Stimulated activated CD8-positive, alpha-beta memory T cell treated with anti-CD3 and anti-CD28 coated beads, Interleukin-15, amount 100 ng/mL, for 24 hours (primary cell): ENCODE measurements at places on chromosomes 2 and 18.

GRCh38 chr18:76643996-76644395, 149.0 kb upstream of the ZNF516 start:
- DNase-seq: no peak

DNA sequence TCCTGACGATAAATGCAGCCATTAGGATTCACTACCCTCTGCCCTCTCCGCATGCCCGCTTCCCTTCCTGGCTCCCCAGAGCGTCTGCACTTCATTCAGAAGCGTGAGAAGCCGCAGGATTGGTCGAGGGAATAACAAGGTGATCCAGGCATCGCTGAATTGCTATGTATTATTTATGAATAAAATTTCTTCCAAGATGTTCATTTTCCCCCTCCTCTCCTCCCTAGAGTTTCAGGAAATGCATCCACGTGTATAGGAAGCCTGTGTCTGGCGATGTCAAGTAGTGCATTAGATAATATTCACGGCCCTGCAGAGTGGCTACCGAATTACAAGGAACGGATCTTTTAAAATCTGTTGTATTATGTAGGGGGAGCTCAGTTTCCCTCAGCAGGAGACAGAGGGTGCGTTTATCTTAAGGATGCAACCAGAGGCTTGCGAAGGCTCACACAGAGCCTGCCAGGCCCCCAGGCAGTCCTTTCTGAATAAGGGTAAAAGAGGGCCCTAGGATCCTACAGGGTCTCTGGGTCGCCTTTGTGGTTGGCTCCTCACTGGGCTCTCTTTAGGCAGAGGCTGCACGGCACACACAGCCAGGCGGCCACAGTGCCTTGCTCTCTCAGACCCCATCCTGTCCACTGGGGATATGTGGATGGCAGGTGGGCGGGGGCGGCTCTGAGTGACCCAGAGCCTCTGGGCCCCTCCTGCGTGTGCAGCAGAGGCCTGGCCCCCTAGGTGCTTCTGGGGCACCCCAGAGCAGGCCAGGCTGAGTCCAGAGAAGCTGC, 224.1 kb upstream of the PXDN start:
- no peak for DNase-seq

DNA sequence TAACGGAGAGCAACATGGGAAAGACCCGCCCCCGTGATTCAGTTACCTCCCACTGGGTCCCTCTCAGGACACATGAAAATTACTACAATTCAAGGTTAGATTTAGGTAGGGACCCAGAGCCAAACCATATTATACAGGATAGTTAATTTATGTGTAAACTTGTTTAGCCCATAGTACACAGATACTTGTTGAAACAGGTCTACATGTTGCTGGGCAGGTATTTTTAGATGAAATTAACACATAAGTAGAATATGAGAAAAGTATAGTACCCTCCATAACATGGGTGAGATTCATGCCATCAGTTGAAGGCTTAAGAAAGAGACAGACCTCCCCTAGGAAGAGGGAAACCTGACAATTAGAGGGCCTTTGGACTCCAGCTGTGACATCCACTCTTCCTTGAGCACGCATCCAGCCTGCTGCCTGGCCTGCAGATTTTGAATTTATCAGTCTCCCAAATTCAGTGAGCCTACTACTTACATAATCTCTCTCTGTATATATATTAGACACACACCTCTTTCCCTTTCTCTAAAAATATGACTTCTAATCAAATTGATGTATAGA, 463.5 kb upstream of the NETO1 start:
- DNase-seq: no peak

GRCh38 chr2:63651861-63652651, 63.3 kb downstream of the MDH1 start:
- DNase-seq: no peak

GRCh38 chr2:164826293-164827243, 15.1 kb downstream of the COBLL1 start:
- DNase-seq: no peak

GRCh38 chr18:25243754-25244153, 108.2 kb downstream of the ZNF521 start:
- DNase-seq: no peak

GRCh38 chr2:137155356-137156104, 390.2 kb downstream of the THSD7B start:
- no peak for DNase-seq

- no peak for DNase-seq
These were observed 119.6 kb downstream of the NFATC1 start for GRCh38 chr18:79515331-79515730.

GRCh38 chr2:168515502-168515901, 59.4 kb downstream of the CERS6 start:
- no peak for DNase-seq

DNA sequence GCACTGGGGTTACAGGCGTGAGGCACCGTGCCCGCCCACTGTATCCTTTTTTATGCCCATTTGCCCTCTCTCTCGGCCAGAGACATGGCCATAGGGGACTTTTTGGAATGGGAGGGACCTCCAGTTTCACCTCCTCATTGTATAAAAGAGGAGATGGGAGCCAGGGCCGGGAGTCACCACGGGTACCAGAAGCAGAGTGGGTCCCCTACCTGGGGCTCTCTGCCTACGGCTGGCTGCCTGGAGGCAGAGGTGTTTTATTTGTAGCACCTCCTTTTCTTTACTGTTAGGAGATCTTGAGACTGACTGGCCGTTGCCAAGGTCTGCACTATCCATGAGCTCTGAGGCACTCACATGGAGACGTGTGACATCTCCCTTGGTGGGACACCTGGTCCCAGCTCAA, 162.8 kb downstream of the LDLRAD4 start:
- DNase-seq: no peak

DNA sequence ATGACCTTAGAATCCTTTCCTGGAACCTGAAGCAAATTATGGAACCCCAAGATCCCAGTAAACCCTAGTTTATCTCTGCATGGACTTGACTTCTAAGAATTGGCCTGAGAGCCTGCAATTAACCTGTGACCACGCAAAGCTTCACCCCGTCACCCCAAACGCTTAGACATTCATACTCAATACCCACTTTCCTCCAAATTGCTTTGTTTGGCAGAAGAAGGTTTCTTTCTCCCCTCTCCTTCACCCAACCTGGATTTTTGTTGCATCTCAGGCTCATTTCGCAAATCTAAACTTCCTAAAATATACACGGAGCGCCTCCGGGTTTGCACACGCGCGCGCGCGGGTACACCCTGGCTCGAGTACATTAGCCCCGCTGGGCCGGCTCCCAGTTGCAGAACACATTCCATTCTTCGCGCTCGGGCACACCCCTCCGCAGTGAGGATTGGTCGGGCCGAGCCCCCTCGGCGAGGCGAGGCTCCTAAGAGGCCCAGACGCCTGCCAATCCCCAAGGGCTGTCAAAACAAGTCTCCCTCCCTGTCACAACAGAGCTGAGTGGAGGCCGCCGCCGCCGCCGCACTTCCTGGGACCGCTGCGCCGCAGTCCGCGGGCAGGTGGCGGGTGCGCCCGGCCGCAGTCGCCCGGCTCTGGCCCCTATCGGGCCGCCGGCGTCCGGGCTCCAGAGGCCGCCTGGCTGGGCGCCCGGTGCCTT, at the start of gene PLCL1:
PLCL1 (plus strand) TSS at position 545 of the 709 bp plus-strand sequence.
- peak; percentile 64 for DNase-seq

- DNase-seq: no peak
These were observed 787.2 kb downstream of the TDRD15 start for GRCh38 chr2:21910832-21911507.

GRCh38 chr2:9261231-9261883, 54.7 kb downstream of the ASAP2 start:
- no peak for DNase-seq

GRCh38 chr18:36120297-36120696, 8.8 kb downstream of the SLC39A6 start:
- no peak for DNase-seq

- DNase-seq: no peak
These were observed 289.7 kb downstream of the DYSF start for GRCh38 chr2:71742953-71743601.

GRCh38 chr2:239886781-239887180, 138.4 kb downstream of the NDUFA10 start:
- DNase-seq: no peak

GRCh38 chr2:34875091-34875745, 1276.1 kb upstream of the FAM98A start:
- DNase-seq: no peak

- DNase-seq: no peak
These were observed 84.3 kb upstream of the GRB14 start for GRCh38 chr2:164705412-164706167.

DNA sequence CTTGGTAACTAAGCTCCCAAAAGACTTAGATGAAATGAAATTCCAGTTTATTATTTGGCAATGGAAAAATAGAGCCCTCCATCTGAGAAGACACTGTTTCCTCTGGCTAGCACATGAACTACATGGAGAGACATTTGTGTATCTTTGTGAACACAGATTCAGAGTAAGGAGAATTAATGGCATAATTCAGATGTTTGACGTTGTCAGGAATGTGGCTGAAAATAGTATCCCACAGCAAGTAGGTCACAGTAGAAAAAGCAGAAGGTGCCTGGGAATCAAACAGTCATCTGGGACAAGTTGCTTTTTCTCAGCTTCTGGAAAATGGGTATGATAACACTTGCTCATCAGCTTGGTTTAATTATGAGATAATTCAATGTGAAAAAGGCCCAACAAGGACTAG, 288.6 kb downstream of the PTPRM start:
- no peak for DNase-seq

DNA sequence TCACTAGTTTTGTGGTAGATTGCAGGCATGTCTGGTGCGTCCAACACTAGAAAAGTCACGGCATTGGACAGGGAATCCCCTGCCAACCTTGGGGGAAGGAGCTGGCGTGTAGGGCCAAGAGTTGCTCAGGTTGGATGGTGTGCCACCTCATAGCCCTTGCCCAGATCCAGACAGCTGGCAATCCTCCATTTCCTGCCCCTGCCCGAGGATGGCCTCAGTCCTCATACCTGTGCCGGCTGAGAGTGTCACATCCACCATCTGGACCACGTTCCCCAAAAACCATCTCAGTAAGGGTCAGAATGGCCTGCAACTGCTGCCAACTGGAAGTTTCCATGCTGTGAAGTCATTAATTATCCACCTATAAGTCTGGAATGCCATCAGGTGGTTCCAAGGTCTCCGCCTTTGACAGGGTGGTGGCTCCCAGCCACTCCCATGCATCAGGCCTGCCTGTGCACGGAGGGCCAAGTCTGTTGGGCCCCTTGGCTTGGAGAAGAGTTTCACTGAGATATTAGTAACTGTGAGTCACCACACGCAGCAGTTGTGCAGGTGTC, 55.0 kb downstream of the IMPA2 start:
- no peak for DNase-seq

DNA sequence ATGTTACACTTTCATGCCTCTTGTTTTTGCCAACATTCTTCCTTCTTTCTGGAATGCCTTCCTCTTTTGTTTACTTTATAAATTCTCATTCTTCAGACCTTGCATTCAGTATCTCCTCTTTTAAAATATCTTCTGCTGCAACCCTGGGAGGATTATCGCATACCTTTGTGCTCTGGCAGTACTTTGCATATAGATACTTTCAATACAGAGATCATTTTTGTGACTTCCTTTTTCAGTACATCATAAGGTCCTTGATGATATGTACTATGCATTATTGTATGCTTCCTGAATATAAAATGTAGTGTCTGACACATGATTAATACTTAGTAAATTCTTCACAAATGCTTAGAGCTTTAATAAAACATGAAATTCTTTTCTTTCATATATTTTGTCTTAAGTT, 538.7 kb downstream of the TRIB2 start:
- DNase-seq: no peak

GRCh38 chr2:130286983-130287655, 55.6 kb upstream of the IMP4 start:
- no peak for DNase-seq

GRCh38 chr18:59353079-59353680, 5.9 kb downstream of the LMAN1 start:
- DNase-seq: no peak

GRCh38 chr2:83238111-83238510, 1221.0 kb downstream of the SUCLG1 start:
- no peak for DNase-seq

DNA sequence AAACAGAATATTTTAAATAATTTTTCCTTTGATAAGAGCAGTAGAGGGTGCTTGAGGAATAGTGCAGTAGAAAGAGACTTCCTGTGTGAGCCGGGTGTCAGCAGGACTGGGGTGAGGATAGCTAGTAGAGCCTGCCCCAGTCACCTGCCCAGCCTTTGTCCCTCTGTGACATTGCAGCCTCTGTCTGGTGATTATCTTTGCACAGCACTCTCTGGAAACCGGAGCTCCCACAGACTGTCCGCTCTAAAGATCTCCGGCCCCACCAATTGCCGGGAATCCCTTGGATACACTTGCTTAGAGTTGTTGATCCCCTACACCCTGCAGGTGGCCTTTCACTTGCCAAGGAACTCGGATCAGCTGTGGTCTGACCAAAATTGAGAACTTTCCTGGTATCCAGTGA, 1081.3 kb upstream of the TMEFF2 start:
- no peak for DNase-seq

- no peak for DNase-seq
These were observed 824.2 kb upstream of the FAM98A start for GRCh38 chr2:34423301-34423700.

DNA sequence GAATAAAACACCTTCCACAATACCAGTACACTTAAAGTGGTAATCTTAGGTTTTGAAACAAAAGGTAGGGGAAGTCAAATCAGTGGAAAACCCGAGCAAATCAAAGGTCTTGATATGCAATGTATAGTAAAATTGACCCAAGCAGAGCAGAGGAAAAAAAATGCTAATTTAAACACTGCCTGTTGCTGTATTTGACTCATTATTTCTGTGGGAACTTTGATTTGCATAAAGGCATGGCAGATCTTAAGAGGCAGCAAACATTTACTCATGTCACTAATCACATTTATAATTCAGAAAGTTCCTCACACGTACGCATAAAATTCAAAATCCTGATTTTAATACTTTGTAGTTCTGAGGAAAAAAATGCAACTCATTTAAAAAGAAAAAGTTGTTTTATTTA, 64.4 kb downstream of the IKZF2 start:
- no peak for DNase-seq

GRCh38 chr2:207933396-207934065, 91.8 kb downstream of the PLEKHM3 start:
- DNase-seq: no peak

- DNase-seq: no peak
These were observed 486.6 kb downstream of the IRS1 start for GRCh38 chr2:226313060-226313459.

DNA sequence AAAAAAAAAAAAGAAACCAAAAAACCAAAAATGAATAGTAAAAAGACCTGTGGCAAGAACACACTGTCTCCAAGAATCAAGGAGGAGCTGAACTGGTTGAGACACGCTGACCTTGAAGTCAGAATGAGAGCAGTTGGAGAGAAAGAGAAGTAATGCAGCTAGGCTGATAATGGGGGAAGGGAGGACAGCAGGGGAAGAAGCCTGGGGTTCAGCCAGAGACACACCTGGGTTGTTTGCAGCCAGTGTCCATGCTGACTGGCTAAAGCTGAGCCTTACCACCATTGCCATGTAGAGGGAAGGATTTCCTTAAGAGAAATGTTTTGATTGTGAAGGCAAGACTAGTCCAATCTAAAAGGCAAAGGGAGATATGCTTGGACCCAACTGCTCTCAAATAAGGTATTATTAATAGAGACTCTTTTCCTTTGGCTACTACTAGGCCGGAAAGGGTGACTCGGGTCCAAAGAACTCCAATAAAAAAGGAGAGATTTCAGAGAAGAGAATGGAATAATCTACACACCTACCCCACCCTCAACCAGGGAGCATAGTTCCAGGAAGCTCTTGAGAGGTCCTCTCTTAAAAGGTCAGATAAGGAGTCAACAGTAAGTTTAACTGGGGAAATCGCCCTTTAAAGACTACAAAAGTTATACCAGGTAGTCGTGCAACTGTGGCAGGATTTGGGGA, 25.2 kb upstream of the REL start:
- no peak for DNase-seq
